ENCODE measurements at places on chromosomes 5 and 9.

DNA sequence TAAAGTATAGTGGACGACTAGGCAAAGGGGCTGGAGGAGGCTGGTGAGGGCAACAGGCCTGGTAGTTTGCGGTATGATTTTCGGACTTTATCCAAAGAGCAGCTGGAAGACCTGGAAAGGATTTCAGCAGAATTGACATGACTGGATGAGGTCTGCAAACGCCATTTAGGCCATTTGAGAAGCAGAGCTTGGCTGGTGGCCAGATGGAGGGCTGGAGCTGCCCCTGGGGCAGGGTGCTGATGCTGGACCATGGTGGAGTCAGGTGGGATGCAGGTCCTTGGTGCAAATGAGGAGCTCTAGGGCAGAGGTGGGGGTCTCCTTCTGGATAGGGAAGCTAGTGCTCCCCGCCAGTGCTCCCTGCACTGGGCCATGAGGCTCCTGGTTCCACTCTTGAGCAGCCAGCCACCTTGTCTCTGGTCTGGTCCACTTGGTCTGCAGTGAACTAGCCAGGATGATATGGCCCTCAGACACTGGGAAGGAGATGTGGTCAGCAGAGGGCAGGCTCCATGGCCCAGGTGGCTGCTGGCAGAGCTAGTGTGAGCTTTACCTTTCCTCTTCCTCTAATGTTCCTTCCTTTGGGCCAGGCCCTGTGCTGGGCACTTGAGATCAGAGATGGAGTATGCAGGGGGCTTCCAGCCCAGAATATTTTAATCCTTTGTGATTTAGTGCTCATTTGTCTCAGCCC is 31.4 kb downstream of the COL27A1 start:
- no peak for DNase-seq

GRCh38 chr5:74519161-74519571 is 121.4 kb downstream of the ENC1 start:
- DNase-seq = no peak

DNA sequence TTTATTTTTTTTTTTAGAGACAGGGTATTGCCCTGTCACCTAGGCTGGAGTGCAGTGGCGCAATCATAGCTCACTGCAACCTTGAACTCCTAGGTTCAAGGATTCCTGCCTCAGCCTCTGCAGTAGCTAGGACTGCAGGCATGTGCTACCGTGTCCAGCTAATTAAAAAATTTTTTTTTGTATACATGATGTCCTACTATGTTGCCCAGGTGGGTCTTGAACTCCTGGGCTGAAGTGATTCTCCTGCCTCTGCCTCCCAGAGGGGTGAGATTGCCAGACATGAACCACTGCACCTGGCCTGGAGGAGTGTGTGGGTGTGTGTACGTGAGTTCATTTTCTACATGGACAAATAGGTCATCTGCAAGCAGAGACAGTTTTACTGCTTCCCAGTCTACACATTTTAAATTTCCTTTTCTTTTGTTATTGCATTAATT is 33.8 kb downstream of the JMY start:
- no peak for DNase-seq

DNA sequence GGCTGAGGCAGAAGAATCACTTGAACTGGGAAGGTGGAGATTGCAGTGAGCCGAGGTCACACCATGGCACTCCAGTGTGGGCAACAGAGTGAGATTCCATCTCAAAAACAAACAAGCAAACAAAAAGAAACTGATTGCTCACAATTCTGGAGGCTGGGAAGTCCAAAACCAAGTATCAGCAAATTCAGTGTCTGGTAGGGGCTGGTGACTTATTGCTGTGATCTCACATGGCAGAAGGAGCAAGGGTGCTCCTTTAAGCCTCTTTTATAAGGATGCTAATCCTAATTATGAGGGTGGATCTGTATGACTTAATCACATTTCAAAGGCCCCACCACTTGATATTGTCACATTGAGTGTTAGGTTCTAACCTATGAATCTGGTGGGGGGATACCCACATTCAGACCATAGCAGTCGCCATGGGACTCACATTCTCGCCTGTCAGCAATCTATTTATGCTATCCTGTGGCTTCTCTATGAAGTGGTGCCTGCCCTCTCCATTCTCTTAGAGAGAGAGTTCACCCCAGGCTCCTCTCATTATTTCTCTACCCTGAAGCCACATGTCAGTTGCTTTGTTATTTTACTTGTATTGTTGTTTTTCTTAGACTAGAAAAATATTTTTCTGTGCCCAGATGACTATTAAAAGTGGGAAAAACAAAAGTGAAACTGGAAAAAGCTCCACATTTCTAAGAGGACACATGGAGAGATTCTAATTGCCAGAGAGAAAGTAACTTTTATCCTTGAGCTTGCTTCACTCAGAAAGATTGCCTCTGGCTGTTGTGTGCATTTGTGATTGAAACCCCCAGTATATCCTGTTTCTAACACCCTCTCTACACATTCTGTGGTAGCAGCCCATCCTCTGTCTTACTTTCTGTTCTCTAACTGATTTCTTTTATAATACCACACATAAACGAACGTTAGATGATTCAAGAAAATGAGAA is 18.8 kb upstream of the PRLR start:
- DNase-seq = no peak

DNA sequence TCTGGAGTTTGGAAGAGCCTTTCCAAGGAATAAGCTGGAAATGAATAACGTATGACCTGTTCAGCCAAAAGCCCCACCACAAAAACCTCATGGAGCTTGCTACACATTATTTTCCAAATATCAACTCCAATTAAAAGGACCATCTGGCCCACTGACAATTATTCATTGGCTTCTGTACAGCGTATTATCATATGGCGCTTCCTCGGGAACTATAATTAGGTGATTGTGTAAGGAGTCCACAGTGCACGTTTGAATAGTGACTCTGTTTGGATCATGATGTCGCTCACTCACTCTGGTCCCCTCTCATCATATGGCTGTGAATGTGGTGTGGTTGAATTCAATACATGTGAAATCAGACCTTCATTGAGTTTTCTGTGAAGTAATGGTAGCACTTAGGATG is 52.1 kb downstream of the GDNF start:
- DNase-seq = no peak

- no peak for DNase-seq
These were observed 83.1 kb upstream of the SPOCK1 start for GRCh38 chr5:137582218-137582617.

DNA sequence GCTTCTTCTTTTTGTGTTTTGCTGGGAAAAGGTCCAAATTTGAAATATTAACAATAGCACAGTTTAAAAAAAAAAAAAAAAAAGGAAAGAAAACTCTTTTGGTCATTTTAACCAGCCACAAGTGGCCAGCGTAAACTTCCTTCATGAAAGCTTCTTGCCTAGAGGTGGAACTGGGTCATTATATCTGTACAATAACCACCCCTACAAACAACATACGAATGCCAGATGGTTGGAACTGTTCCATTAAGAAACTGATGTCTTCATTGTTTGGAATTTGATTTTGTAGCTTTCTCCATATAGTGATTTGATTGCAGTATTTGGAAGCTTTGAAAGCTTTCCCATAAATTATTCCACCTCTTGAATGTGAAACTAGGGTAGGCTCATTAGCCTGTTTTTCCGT is 18.3 kb upstream of the LPAR1 start:
- DNase-seq = no peak

DNA sequence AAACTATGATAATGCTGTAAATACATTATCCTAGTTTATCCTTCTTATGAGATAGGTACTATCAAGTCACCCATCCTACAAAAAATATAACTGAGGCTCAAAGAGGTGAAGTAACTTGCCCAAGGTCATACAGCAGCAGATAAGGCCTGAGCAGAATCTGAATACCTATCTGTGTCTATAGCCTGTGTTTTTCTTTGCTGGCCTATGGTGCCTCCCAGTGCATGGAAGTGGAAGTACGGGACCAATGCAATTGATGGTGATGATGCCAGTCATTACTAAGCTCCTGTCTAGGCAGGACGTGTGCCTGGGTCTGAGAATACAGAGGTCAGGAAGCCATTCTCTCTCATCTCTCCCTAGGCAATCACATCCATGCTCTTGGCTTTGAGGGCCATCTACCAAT is 67.8 kb downstream of the FAT2 start:
- DNase-seq = peak; percentile 79

- no peak for DNase-seq
These were observed 37.5 kb upstream of the GFPT2 start for GRCh38 chr5:180390441-180391190.

GRCh38 chr5:62341783-62342475 is 35.9 kb downstream of the KIF2A start:
- no peak for DNase-seq

DNA sequence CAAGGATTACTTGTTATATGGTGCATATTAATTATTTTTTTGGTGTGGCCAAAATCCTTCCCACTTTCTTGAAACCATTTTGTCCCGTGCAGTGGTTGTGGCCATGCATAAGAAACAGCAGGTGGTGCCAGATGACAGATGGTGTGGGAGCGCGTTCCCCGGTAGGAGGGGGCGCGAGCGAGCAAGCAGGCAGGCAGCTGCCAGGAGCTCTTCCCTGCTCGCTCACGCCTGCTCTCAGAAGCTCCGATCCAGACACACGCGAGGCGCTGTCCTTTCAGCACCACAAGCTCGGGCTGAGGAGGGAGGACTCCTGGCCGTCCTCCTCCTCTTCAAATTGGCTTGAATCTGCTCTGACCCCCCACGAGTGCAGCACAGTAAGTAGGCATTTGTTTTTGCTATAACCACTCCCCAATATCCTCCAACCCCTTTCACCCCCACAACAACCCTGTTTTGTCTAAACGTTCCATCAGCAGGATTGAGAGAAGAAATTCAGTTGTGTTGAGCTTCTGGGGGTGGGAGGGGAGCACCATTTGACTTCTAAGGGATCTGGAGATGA is at the start of gene NSG2:
Gene NSG2 (plus strand): TSS at position 237 of the 556 bp plus-strand sequence. CDS start 1,050 bp downstream, outside the sequence.
- DNase-seq = peak; percentile 97

DNA sequence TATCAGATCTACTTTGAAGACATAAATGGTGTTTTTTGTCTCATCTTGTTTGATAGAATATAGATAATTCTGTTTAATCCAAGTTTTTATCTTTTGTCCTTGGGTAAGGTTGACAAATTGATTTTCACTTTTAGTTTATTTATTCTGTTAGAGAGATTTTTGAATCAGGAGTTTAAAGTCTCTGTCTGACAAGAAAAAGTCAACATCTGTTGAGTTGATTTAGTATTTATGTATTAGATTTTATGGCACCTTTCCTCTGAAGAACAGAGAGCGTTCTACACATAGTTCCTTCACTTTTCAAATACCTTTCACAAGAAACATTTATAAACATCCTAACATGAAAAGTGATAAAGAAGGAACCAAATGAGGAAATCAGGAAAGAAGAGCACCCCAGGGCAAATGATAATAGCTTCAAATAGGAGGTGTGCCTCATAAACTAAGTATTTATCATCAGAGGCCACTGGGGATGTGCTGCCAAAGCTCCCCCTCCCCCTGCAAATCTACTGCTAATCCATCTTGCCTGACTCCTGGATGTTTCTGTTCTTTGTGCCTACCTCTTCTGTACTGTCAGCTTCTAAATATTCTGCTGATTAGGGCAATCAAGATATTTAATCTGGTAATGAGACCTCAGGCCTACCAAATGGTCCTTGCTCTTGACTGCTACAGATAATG is 457.7 kb upstream of the CHD1 start:
- DNase-seq = no peak

DNA sequence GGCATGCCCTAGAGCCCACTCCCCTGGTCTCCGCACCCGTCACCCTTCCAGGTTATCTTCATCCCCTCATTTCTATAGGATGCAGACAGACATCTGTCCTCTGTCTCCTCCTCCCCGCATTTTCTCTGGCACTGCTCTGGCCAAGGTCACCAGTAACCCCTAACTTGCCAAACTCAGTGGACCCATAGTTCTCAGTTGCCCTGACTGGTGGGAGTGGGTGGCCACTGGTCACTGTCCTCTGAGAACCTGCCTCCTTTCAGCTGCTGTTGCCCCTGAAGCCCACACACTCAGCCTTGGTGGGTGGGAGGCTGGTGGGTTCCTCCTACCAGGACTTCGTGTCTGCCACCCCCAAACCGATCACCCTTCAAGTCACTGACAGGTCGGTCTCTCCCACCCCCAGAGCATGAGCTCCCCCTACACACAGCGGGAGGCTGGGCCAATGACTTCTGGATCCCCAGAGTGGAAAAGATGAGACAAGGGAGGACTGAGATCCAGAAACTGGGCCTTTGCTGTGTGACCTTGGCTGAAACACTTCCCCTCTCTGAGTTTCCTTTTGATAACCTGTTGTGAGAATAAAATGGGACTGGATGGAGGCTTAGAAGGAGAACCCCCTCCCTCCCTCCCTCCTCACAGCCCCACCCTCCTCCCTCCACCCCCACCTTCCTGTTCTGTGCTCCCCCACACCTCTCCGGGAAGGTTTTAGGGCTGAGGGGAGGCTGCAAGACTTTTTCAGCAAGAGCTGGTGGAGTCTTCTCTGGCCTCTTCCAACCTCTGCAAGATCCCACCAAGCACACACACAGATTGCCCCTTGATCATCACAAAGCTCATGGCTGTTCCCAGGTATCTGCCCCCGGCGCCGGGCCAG is 2.4 kb upstream of the DBN1 start:
- DNase-seq = no peak

DNA sequence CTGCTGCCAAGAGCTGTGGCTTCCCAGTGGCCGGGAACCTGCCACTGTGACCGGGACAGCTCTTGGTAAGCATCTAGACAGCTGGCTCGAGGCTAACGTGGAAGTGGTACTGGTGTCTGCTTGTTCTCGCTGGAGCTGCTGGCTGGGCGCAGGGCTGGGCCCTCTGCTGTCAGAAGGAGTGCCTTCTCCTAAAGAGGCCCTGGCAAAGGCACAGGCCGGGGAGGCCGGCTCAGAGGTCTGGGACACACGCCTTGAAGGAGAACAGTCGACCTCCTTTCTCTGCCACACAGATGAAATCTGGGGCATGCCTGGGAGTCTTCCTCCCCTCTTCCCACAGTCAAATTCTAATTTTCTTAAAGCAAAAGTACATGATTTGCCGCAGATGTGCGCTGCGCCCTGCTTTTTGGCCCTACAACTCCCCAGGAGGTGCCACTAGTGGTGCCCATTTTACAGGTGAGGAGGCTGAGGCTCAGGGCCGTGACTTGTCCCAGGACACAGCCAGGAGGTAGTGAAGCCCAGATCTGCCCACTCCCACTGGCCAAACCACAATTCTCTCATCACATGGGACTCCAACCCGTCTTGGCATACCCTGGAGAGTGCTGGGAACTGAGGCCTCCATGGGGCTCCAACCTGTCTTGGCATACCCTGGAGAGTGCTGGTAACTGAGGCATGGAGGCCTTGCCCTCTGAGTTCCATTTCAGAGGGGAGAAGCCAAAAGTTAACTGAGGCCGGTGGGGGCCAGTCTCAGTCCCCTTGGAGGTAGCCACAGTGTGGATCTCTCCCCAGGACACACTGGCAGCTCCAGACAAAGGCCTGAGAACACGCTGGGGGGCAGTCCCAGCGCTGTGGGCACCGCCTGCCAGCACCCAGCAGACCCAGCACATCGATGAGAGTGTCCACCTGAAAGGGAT is 12.0 kb upstream of the RXRA start:
- DNase-seq = no peak

GRCh38 chr9:20701060-20701459 is 17.0 kb downstream of the FOCAD start:
- no peak for DNase-seq
